ENCODE measurements at places on chromosomes 2 and 18.

- no peak for DNase-seq
These were observed 7.5 kb downstream of the WDPCP start for GRCh38 chr2:63580651-63581297.

DNA sequence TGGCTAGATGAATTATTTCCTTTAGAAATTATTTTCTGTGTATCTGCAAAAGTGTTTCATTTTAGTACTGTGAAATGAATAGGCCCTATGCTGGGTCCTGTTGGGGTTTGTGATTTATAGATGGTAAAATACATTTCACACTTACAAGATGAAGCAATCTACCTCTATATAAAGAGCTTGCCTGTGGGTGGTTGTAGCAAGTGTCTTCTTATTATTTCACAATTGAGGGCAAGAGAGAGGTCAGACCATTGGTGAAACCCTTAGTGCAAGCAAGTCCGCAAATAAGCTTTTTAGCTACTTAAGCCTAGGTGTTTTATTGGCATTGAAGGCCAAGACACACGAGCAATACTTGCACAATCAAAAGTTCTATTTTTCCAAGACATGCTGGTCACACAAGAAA lies 153.1 kb downstream of the FMNL2 start:
- DNase-seq: no peak

DNA sequence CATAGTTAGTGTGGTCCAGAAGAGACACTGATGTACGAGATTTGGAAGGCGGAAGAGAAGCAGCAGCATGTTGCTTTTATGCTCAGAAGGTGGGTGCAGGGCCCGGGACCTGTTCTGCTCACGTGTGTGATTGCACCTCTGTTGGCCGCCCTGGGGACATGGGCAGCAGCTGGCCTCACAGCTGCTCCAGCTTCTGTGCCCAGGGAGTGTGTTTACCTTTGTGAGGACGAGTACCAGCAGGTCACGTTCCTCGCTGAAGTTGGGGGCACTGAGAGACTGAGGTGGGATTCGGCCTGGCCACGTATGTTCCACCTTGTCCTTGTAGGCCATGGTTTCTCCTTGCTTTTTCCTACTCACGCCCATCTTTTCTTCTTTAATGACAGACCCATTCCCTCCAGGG lies 86.3 kb downstream of the PMAIP1 start:
- DNase-seq: no peak

- DNase-seq: no peak
These were observed 80.8 kb upstream of the NFATC1 start for GRCh38 chr18:79314838-79315388.

GRCh38 chr2:219542931-219543595 lies 546 bp downstream of the CHPF start:
- DNase-seq: no peak

DNA sequence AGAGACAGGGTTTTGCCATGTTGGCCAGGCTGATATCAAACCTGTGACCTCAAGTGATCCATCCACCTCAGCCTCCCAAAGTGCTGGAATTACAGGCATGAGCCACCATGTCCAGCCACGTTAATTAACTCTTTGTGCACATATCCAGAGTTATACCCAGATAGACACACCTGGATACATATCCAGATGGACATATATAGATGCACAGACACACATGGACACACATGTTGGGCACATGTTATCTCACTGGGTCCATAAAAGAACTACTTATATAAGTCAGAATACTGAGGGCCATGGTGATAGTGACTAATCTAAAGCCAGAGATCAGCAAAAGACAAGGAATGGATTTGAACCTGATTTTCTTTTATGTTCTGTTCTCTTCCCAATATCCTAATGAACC lies 158.6 kb downstream of the IRS1 start:
- no peak for DNase-seq

DNA sequence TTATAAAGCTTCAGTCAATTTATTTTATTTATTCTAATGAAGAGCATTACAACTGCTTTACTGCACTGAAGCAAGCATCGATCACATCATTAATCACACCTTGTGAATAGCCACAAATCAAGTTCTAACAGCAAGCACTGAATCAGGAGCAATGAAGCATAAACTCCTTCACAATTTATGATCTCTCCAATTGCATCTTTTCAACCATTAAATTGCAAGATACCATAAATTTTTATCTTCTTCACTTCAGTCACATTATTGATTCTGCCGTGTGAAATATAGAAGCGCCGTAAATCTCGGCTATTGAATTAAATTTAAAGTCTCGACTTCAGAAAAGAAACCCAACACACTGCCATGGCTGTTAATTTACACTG lies 298.7 kb downstream of the CDCA7 start:
- DNase-seq: no peak

DNA sequence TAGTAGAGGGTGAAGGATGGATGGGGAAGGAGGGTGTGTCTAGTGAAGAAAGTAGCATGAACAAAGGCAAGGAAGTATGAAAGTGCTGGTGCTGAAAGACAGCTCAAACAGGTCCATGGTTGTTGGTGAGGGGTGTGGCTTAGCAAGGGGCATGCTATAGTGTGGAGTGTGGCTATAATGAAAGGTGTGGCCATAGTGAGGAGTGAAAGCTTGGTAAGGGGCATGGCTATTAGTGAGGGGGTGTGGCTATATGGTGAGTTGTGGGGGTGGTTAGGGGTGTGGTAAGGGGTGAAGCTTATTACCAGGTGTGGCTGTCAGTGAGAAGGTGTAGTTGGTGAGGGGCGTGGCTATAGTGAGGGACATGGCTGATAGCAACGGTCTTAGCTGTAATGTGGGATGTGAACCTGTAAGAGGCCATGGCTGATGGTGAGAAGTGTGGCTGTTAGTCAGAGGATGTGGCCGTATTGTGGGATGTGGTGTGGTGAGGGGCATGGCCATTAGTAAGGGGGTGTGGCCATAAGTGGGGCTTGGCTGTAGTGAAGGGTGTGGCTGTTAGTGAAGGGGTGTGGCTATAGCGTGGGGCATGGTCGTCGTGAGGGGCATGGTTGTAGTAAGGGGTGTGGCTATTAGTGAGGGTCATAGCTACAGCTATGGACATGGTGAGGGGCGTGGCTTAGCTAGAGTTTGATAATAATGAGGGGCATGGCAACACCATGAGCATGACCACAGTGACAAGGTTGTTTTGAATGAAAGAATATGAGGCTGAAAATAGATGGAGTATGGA lies 549.6 kb downstream of the FBXO15 start:
- no peak for DNase-seq

- DNase-seq: no peak
These were observed 187.6 kb downstream of the NAPG start for GRCh38 chr18:10713409-10713808.

- DNase-seq: no peak
These were observed 57.3 kb downstream of the VIT start for GRCh38 chr2:36753706-36754221.

- no peak for DNase-seq
These were observed 122.8 kb upstream of the WDSUB1 start for GRCh38 chr2:159409116-159409800.

Data from epithelial cell of proximal tubule (primary cell).